ENCODE measurements at places on chromosomes 6 and 20.
A peak's percentile ranks its signal among the peaks of the same experiment; 100 is the strongest.

DNA sequence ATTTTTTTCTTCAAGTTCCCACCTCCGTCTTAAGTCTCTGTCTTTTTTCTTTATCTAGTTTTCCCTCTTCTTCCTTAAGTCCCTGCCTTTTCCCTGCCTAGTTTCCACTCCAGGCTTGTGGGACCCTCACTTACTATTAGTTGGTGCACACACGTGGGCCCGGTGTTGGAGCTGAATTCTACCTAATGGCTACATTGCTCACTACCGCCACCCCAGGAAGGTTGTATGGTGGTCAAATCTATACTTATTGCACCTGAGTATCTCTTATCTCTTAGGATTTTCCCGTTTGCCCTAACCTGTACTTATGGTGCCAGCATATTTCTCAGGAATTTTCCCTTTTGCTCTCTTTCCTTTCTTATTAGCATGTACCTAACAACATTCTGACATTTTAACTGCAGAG, 692.8 kb downstream of the EPM2A start:
- DNase-seq, result no peak

- DNase-seq, result no peak
Measured at GRCh38 chr6:152316024-152316423, 321.1 kb downstream of the SYNE1 start.

DNA sequence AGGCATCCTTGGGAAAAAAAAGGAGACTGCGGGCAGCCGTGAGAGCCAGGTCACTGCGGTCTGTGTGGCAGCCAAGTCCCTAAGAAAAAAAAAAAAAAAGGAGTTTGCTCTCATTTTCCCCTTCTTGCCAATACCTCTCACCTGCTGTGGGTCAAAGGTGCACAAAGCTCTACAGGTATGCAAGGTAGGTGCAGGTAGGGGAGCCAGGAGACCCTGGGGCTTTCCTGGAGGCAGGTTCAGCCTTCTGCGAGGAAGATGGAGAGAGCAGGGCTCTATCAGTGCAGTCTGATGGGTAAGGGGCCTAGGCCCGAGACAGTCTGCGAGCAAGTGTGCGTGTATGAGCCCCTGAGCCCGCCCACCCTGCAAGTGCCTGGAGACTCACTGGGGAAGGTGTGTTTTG, 12.3 kb upstream of the SNAI1 start:
- DNase-seq, result no peak

- DNase-seq, result no peak
Measured at GRCh38 chr6:136963259-136963658, 41.2 kb downstream of the SLC35D3 start.

- peak; percentile 10 for DNase-seq
Measured at GRCh38 chr6:125639466-125640020, 109.9 kb upstream of the HEY2 start.

DNA sequence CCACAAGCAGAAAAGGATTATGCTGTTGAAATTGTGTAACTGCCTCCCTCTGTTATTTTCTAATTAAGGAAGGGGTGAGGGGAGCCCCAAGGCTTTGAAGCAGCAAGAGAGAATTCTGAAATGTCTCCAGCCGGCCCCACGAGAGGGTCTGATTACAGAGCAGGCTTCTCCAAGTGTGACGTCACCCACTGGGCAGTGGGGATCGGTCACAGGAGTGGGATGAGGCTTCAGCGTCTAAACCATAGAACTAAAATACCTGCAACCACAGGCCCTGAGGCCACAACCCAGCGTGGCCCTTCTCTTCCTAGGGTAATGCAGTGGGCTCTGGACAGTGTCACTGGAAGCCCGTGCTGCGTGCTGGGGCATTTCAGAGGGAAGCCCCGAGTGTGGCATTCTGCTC, 38.6 kb upstream of the APCDD1L start:
- DNase-seq, result no peak

DNA sequence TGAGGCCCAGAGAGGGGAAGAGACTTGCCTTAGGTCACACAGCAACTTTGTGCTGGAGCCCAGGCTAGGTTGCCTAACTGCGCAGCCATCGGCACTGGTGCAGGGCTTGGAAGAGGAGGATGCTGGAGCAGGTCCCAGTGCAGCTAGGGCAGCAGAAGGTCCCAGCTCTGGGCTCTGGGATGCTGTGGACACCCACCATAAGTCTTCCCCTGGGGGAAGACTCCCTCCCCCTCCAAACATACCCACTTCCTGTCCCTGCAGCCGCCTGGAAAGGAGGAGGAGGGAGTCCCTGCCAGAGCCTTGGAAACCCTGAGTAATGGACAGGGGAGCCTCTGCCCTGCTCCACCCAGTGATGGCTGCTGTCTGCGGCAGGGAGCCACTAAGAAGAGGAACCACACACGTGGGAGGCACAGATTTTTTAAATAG, 93.6 kb downstream of the NCR2 start:
- peak; percentile 4 for DNase-seq

DNA sequence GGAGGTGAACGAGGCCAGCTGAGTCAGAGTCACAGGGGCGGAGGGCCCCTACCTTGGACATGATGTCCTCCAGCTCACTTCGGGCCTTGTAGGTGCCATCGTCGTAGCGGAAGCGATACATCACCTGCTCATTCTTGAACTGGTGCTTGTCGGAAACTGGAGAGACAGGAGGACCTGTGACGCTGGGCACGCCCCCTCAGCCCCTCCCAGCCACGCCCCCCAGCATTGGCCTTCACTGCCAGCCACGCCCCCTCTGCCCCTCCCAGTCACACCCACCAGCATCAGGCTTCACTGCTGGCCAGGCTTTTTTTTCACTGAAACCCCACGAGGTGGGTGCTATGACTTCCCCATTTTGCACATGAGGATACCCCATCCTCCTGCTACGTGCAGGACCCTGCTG, 148.2 kb downstream of the PREX1 start:
- peak; percentile 9 for DNase-seq

- no peak for DNase-seq
Measured at GRCh38 chr20:46139908-46140482, 21.9 kb downstream of the CD40 start.

DNA sequence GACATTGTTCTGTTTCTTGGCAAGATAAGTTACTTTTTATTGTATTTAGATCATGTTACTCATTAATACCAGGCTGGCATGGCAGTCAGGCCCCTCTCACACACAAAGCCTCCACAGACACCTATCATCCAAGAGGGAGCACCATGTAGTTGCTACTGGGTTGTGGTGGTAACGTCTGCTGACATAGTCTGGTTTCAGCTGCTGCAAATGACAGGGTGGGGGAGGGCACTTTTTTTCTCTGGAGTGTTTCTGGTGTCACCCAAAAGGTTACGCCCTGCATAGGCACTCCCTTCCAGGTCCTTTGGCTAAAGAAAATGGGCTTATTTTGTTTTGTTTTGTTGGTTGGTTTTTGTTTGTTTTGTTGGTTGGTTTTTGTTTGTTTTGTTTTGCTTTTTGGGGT, 236.4 kb upstream of the RIMS1 start:
- DNase-seq, result no peak

DNA sequence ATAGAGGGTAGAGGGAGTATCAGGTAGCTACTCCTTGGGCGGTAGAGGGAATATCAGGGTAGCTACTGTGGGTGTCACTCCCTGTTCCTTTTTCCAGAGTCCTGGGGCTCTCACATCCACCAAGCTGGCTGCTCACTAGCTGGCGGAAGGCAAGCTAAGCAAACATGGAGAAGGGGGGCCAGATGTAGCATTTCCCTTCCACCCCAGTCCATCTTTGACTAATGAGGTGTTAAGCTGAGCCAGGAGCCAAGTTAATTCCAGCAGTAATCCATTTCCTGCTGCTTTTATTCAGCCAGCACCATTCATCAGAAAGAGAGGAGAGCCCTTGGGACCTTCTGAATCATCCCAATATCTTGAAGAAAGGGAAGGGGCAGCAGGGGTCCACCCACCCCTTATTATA, 330.0 kb downstream of the ZFAND3 start:
- no peak for DNase-seq

DNA sequence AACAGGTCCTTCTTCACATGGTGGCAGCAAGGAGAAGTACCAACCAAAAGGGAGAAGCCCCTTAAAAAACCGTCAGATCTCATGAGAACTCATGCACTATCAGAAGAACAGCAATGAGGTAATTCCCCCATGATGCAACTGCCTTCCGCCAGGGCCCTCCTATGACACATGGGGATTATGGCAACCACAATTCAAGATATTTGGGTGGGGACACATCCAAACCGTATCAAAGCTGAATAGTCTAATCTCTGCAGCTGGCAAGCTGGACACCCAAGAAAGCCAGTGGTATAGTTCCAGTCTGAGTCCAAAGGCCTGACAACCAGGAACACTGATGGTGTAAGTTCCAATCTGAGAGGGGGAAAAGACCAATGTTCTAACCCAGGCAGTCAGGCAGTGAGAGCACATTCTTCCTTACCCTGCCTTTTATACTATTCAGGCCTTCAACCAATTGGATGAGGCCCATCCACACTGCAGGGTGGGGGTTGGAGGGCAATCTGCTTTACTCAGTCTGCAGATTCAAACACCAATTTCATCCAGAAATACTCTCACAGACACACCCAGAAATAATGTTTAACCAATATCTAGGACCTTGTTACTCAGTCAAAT, 17.9 kb upstream of the CNKSR3 start:
- no peak for DNase-seq

- no peak for DNase-seq
Measured at GRCh38 chr20:12617076-12617475, 391.7 kb upstream of the SPTLC3 start.

DNA sequence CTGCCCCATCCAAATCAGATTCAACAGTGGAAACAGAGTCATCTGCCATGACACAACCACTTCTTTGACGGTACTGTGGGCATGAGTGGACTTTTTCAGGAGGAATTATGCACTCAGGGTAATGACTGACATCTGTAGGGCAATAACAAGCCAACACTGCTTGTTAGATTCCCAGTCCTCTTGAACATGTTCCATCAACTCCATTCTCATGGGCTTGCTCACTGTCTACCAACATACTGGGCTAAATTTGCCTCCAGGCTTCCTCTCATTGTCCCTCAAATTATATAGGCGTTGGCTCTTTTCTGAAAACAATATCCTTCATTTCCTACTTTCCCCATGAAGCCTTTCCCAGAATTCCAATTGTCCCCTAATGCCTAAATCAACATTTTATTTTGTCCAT, 43.1 kb downstream of the ANKEF1 start:
- no peak for DNase-seq

GRCh38 chr6:15501826-15502445, 160.9 kb downstream of the DTNBP1 start:
- DNase-seq, result peak; percentile 34

DNA sequence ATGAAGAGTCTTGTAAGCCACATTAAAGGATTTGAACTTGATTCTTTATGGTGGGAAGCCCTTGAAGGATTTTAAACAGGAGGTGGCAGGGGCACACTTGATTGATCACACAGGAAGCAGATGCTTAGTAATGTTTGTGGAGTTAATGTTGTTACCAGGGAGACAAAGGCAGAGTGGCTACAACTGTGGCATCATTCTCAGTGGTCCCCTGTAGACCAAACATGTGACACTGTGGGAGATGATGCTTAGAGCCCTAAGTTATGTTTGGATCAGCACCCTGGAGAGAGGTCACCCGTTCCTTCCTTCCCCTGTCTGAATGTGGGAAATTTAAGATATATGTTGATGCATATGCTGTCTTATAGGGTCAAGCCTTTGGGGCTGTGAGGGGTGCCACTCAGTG, 53.2 kb downstream of the EIF2S2 start:
- DNase-seq, result peak; percentile 19

- peak; percentile 52 for DNase-seq
Measured at GRCh38 chr6:57021086-57021720, 25.3 kb upstream of the KIAA1586 start.

GRCh38 chr6:44696686-44697085, 309.2 kb downstream of the CDC5L start:
- no peak for DNase-seq

DNA sequence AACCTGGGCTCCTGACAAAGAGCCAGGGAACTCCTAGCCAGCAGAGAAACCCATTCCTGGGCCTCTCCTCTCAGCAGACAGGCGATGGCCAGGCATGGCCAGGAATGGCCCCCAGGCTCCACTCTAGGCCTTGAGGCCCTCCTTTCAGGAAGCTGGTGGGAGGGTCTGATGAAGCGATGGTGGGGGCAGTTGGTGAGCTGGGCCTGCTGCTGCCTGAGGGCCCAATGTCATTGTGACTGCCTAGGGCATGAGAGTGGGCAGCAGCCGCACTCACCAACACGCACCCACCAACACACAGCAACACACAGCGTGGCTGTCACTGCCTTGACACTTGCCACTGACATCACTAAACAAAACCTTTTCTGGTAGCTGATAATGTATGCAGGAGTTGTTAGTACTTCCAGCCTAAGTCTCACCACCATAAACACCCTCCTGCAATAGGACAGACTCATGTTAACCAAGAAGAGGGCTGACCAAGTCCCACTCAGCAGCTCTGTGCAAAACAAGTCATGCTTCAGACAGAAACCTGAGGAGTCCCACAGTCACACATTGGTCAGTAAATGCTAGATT, 69.3 kb downstream of the ABHD12 start:
- no peak for DNase-seq

- no peak for DNase-seq
Measured at GRCh38 chr6:29679962-29680361, 990 bp downstream of the ZFP57 start.

DNA sequence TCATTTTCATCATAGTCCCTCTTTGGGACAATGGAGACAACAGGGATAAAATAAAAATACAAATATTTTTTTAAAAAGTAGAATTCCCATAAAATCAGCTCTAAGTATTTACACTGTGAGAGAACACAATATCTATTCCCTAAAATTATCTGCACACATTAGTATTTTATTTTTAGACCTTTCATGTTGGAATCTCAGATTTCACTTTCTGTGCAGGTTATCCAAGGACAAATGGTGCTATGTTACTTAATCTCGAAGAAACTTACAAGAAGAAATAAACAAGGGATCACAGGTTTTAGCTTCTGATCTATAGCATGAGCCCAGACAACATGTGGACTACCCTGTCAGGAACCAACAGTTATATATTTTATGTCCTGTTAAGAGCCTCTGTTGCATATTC, 23.0 kb upstream of the LYRM2 start:
- no peak for DNase-seq

DNA sequence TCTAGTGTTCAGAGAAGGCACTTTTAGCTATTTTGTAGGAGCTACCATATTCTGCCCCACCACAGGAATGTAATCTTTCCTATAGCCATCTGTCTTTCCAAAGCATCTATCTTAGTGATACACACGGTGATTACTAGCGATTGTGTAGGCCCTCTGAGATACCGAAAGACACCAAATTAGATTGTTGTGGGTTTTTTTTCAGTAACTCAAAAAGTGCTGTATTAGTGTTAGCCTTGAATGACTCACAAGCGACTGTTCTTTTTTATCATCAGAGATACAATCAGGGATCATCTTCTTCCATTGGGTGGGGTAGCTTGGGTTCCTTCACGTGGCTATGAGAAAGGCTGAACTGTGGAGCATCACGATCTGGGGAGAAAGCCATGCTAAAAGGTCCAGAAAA, 160.2 kb downstream of the MTFR2 start:
- no peak for DNase-seq
